Activated naive CD8-positive, alpha-beta T cell treated with anti-CD3 and anti-CD28 coated beads, Interleukin-2, amount 50 U/mL, for 16 hours (primary cell): ENCODE measurements at places on chromosomes 4 and X.

- DNase-seq: no peak
Observed at GRCh38 chr4:97359826-97360225, 783.5 kb downstream of the STPG2 start.

- DNase-seq: no peak
Observed at GRCh38 chr4:24924309-24924781, 11.5 kb upstream of the CCDC149 start.

- DNase-seq: no peak
Observed at GRCh38 chr4:71958978-71959377, 72.8 kb upstream of the NPFFR2 start.

GRCh38 chrX:132958091-132958703, at the start of gene HS6ST2:
HS6ST2 (minus strand) TSS chrX:132958629.
- DNase-seq: no peak

- no peak for DNase-seq
Observed at GRCh38 chr4:152690706-152691651, 11.2 kb upstream of the TMEM154 start.

GRCh38 chrX:68694435-68695205, 47.2 kb downstream of the STARD8 start:
- DNase-seq: no peak

DNA sequence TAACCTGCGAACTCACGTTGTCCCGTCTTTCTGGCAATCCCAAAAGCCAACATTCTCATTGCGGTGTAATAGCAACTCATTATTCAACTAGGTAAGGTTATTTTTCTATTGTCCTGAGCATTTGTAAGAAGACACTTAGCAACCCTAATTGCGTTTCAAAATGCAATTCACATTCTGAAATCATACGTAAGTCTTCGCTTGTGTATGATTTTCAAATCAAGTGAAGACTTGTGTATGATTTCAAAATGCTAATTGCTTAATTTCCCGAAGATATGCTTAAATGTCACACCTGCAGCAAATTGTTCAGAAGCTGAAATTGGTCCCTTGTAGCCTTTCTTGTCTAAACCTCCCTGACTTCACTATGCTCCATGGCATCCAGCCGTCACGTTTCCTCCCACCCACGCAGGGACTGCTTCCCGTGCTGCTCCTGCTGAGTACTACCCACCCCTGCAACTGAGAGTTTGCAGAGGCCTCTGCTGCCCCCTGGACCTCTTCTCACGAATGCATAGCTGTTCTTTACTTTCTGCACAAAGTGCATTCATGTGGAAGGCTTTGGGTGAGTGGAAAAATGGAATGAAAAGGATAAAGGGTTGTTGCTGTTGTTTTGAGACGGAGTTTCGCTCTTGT, 40.8 kb upstream of the CLDN24 start:
- DNase-seq: no peak

DNA sequence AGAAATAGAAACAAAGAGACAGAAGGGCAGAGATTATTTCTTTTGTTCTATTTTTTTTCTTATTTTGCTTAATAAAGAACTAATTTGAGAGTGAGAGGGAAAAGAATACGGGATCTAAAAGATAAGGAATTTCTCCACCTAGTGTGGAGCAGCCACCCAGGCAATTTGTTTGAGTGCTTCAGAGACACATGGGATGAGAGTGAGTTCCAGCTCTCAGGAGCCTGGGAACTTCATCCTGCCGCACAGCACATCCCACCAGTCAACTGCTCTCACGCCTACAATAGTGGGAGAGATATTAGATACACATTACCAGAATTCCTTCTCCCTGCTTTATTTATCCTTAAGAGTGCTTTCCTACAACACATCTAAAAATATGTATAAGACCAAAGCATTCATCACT, 946.4 kb downstream of the PDHA2 start:
- DNase-seq: no peak

DNA sequence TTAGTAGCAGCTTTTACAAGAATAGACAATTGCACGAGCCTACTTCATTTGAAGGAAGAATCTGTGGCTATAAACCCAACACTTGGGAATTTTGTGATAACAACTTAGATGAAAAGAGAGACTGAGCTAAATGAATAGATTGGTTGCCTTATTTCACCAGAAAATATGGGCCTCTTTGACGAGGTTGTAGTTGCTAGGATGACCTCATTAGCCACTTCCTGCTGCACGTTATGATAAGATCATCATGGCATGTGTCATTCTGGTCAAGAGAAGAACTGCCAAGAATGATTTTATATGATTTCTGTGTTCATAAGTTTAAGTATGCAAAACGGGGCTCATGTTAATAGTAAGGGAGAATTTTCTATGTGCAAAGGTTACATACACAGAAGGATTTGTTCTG, 321.9 kb upstream of the GIMD1 start:
- no peak for DNase-seq

- no peak for DNase-seq
Observed at GRCh38 chrX:15320297-15320696, 4.9 kb upstream of the ASB11 start.

DNA sequence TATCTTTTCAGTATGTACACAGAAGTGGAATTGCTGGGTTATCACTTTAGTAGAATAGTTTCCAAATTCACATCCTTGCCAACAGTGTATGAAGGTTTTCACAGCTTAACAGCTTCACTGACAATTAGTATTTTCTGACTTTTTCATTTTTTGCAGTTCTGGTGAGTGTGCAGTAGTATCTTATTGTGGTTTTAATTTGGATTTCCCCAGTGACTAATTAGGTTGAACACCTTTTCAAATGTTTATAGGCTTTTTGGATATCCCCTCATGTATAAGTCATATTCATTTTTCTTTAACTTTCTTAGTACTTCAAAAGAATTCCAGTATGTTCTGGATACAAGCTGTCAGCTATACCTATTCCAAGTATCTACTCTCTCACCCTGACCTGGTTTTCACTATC, 37.1 kb downstream of the BRCC3 start:
- DNase-seq: no peak

DNA sequence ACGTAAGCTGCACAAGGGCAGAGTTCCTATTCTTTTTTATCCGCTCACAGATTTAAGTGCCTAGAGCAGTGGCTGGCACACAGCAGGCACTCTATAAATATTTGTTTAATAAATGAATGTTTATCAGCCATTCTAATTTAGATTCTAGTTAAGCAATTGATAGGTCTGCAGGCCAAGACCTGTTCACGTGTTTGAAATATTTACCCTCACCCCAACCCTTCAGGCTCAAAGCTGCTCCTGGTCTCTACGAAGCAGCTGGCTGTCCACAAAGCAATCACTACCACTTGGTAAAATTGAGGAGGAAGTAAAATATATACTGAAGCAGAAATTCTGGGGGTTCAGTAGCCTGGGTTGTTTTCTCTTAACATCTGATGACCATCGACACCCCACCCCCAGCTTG, 158.1 kb downstream of the MGST2 start:
- DNase-seq: no peak
